Inflammatory macrophage treated with lipopolysaccharide for 4 hours (primary cell): ENCODE measurements at places on chromosomes 2 and 18.
A peak's percentile ranks its signal among the peaks of the same experiment; 100 is the strongest.

GRCh38 chr2:30701782-30702181 lies 105.5 kb downstream of the CAPN13 start:
- DNase-seq, result no peak

DNA sequence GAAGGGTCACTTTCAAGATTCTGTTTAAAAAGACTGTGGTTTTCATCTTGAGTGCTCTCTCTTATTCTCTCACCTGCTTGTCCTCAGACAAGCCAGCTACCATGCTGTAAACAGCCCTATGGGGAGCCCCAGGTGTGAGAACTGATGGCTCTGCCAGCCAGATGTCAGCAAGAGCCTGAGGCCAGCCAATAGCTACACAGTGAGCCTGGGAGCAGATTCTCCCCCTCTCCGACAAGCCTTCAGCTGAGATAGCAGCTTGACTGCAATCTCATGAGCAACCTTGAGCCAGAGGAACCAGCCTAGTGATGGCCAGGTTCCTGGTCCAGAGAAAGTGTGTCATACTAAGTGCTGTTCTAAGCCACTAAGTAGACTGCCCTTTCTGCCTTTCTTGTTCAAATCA lies 272.1 kb downstream of the NAPG start:
- no peak for DNase-seq

DNA sequence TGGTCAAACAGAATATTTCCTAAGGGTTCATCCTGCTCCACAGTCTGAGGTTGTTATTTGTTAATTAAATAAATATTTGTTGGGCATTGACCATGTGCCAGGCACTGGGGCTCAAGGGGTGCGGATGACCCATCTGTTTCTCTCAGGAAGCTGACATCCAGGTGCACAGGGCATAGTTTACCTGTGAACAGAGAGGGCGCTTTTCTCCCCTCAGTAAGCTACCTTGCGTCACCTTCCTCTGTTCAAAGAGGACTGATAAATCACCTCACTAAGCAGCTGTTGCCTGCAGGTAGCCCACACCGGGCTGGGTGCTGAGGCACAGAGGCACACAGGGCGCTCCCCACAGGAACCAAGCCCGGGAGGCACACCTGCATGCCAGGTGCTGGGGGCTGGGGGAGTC lies 41.6 kb downstream of the SH3RF3 start:
- DNase-seq, result no peak

DNA sequence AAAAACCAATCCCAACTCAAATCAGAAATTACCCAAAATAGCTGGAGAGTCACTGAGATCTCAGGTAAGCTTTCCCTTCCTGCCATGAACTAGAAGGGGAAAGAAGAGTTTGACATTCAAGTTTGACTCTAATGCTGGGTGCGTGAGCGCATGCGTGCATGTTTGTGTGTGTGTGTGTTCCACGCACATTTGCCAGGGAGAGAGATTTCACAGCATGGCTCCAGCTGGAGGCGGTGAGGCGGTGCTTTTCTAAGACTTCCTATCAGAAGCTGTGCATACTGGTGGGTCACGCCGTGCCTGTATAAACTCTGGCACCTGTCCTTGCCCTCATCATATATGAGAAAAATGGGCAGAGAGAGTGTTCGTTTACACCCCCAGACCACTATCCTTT lies 116.2 kb downstream of the MSH2 start:
- no peak for DNase-seq

GRCh38 chr18:11944786-11945185 lies 36.5 kb upstream of the IMPA2 start:
- no peak for DNase-seq

GRCh38 chr2:81481242-81481993 lies 1176.9 kb upstream of the LRRTM1 start:
- DNase-seq, result no peak

GRCh38 chr2:163943403-163944346 lies 207.9 kb upstream of the FIGN start:
- DNase-seq, result no peak

DNA sequence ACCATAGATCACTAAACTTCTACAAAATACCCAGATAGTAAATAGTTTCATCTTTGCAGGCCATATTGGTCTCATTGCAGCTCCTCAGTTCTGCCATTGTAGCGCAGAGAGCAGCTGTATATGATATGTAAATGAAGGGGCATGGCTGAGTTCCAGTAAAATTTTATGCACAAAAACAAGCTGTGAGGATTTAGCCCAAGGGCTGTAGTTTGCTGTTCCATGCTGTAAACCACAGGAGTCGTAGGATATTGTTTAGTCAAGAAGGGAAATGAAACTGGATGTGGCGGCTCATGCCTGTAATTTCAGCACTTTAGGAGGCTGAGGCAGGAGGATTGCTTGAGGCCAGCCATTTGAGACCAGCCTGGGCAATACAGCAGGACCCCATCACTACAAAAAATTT lies 83.0 kb downstream of the MGAT5 start:
- DNase-seq, result no peak

- no peak for DNase-seq
These were observed 24.9 kb downstream of the MERTK start for GRCh38 chr2:111923276-111923804.

DNA sequence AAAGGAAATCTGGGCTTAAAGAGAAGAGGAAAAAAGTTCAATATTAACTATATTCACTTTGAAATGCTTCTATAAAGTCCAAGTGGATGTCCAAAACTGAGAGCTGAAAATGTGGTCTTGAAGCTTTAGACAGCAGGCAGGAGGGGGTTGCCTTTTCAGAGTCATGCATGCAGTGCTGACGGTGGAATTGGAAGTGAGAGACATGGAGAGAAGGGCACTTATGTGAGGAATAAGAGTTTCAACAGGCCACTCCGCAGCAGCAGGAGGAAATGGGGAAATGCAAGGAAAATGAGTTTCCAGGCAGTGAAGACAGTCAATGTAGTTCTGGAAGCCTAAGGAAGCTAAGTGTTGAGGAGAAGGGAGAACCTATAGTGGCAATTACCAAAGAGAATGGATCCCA lies 33.0 kb upstream of the LRRC30 start:
- no peak for DNase-seq

GRCh38 chr2:235661167-235661937 lies 167.5 kb downstream of the AGAP1 start:
- no peak for DNase-seq

DNA sequence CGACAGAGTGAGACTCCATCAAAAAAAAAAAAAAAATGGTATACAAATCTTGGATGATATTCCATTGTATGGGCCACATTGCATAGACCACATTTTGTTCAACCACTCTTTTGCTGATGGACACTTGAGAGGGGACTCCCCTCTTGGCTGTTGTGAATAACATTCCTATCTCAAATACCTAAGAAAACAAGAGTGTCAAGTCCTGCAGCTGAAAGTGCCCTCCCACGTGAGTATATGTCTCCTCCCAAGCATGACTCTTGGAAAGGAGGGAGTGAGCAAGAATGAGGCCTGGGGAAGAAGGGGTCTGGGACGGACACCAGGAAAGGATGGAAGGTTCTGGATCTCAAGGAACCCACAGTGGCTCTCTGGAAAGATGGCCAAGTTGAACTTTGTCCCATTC lies 36.0 kb upstream of the NPAS2 start:
- no peak for DNase-seq

DNA sequence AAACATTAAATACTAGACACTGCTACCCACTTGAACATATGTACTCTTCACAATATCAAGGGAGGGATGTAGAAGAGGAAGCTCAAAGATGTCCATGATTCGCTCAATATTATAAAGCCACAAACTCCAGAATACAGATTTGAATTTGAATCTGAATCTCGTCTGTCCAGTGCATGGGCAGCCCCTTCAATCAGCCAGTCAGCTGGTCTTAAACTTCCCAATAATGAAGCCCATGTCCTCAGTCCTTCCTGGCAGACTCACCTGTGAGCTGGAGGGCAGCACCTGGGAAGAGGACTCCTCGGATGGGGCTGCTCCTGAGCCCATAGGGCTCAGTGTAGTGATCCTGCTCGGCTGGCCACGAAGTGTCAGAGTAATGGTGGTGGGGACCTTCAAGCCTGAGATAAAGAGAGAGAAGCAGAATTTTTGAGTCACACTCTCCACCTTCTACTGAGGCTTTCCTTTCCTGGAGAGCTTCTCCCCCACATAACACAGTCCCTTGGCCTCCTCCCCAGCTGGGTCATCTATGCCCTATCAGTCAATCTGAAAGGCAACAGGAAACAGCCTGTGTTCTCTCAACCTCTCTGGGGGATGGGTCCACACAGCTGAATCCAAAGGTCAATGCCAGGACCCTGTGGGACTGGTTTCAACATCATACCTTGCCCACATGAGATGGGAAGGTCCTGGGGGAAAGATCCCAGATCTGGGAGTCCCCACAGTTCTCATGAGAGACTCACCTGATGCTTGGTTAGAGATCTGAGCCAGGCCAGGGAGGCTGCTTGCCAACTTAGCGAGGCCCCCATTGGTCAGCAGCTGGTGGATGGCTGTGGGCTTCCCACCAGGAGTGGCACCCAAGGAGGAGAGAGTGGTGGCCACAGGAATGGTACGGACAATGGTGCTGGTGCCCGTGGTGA lies 36.5 kb downstream of the KANSL3 start:
- no peak for DNase-seq

GRCh38 chr2:122070241-122070731 lies 314.8 kb downstream of the TSN start:
- DNase-seq, result no peak

DNA sequence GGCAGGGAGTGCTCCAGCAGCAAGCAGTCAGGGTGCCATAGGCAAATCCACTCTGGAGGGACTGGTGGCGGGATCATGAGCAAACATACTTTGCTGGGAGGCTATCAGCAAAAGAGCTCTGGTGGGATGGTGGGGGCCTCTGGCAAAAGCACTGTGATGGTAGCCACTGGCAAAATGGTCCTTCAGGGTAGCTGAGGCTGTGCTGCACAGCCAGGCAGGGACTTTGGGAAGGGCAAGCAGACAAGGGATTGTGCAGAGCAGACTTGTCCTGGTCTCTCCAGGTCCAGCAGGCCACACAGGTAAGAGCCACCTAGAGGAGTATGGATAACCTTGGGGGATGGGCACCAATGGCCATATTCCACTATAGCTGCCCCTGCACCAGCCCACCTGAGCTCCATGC lies 129.4 kb upstream of the OTOS start:
- no peak for DNase-seq

GRCh38 chr2:144403933-144404332 lies 116.0 kb downstream of the ZEB2 start:
- DNase-seq, result no peak

DNA sequence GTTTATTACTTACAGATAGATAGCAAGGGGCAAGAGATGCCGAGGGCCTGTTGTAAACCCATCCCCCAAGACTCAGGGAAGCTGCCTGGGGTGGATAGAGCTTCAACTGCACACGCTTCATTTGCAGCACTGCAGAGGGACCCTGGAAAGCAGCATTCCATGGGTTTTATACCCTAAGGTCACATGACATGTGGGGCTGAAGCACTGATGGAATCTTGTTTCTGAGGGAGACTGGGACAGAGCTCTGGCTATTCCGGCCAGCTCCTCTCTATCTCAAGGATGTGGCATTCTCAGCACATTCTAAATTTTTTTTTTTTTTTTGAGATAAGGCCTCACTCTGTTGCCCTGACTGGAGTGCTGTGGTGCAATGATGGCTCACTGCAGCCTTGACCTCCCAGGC lies 300.1 kb downstream of the MYCN start:
- DNase-seq, result no peak

DNA sequence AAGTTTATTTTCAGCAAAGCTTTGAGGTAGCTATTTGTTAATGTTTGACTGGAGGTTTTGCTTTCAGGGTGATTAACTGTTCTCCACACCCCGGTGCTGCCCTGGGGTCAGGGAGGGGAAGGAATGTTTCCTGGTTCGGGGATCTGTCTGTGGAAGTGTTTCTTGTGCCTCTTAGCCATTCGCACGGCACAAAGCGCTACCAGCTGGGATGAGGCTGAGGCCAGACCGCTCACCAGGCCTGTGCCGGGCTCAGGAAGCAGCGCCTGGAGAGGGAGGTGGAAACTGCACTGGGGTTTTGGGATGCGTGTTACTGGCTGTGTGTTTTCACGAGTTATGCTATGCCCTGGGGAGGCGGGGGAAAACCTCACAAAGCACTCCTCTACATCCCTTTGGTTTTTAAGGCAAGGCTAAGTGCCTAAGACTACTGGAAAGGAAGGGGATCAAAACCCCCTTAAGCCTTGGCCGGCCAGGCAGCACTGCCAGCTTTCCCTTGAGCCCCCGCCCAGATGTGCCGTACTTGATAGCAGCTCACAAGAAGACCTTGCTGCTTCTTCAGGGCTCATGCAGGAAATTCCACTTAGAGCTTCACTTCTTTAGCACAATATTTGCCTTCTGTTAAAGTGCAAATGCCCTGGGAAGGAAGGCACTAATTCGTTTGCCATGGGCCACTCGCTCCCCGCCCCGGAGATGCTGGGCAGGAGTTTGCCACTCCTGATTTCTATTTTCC lies 65.7 kb upstream of the CNGA3 start:
- no peak for DNase-seq

- DNase-seq, result no peak
These were observed 49.6 kb downstream of the PIK3C3 start for GRCh38 chr18:42004653-42005052.

DNA sequence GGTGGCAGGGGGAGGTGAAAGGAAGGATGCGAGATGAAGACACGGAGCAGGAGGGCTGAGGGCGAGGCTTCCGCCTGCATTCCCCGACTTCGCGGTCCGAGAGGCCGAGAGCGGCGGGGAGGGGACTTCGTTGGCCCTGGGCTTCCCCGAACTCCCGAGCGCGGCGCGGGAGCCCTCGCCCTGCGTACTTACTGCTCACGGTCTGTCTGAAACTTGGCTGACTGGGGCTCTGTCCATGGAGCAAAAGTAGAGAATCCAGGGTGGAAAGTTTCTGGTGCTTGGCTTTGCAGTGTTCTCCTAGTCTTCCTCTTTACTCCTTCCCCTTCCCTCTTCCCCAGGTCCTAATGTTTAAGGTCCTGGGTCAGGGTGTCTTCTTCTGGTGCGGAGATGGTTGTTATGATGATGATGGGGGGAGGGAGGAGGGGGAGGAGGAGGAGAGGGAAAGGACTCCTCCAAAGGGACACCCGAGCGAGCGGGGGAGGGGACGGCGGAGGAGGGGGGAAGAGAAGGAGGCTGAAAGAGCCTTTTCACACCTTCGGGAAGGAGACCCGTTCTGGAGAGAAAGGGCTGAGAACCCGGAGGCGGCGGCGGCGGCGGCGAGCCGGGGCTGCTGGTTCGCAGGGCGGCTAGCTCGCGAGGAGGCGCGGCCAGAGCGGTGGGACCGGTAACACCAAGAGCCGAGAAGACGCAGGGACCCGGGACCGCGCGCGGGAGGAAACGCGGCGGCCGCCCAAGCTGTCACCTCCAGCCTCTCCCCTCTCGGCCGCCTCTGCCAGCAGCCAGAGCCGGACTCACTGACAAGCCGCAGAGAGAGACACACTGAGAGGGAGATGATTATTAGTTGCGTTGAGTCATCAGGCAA lies at the start of gene SATB2:
Gene SATB2, minus strand, starts transcription at position 793 of the 862 bp plus-strand sequence. CDS start 1,902 bp downstream, outside the sequence.
- DNase-seq, result peak; percentile 26

DNA sequence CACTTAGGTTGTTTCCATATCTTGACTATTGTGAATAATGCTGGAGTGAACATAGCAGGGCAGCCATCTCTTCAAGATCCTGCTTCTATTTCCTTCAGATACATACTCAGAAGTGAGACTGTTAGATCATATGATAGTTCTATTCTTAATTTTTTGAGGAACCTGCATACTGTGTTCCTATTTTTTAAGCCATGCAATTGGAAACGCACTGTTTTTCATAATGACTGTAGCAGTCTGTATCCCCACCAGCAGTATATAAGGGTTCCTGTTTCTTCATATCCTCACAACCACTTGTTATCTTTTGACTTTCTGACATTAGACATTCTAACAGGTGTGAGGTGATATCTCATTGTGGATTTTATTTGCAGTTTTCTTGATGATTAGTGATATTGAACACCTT lies 15.5 kb downstream of the NEURL3 start:
- DNase-seq, result peak; percentile 93
